ENCODE measurements at places on chromosomes 13 and 19.

DNA sequence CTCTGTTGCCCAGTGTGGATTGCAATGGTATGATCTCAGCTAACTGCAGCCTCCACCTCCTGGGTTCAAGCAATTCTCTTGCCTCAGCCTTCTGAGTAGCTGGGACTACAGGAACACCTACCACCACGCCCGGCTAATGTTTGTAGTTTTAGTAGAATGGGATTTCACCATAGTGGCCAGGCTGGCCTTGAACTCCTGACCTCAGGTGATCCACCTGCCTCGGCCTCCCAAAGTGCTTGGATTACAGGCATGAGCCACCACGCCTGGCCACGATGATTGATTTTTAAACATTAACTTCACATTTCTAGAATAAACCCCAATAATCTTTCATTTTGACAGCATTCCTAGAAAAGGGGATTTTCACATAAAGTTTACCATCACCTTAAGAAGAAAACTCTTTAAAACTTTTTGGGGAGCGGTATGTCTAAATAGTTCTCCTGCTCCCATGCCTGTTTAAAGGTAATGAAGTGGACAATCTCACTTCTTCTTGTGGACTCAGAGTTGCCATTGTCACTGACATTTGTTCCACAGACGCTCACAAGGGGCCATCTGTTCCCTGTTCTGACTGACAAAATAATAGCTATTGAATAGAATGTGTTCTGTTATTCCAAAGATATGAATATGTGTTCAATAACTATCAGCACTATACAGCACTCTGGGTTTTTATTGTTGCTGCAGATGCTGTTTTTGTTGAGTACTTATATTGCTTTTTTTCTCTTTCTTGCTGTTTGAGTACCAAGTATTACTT lies 66.1 kb upstream of the C1QTNF9B start:
- no peak overlapping the region for H3K4me3 ChIP-seq
- H3K36me3 ChIP-seq, result no peaks in the 10 kb centered on the region
- H3K4me1 ChIP-seq, result peaks cover 5% of the 10 kb centered on the region
- no peaks in the 10 kb centered on the region for H3K27me3 ChIP-seq

DNA sequence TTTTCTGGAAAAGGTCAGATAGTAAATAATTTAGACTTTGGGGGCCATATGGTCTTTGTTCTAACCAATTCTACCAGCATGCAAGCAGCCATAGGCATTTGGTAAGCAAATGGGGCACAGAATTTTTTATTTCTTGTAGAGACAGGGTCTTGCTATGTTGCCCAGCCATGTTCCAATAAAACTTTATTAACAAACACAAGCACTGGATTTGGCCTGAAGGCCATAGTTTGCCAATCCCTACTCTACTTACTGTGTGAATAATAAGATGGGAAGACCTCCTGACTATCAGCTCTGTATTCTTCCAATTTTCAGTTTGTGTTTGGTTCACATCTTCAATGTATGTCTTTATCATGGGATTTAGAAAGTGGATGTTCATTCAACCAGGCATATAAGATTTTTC lies 53.0 kb upstream of the SERP2 start:
- H3K4me1 ChIP-seq, result no peaks in the 10 kb centered on the region
- no peaks in the 10 kb centered on the region for H3K27me3 ChIP-seq
- DNase-seq, result no peak

- no peaks in the 10 kb centered on the region for H3K36me3 ChIP-seq
- DNase-seq, result peak; percentile 81
- peak overlapping the region; percentile 92 for H3K27ac ChIP-seq
- H3K27me3 ChIP-seq, result peaks cover 80% of the 10 kb centered on the region
Measured at GRCh38 chr19:31350693-31351055, 1.4 kb upstream of the TSHZ3 start.

DNA sequence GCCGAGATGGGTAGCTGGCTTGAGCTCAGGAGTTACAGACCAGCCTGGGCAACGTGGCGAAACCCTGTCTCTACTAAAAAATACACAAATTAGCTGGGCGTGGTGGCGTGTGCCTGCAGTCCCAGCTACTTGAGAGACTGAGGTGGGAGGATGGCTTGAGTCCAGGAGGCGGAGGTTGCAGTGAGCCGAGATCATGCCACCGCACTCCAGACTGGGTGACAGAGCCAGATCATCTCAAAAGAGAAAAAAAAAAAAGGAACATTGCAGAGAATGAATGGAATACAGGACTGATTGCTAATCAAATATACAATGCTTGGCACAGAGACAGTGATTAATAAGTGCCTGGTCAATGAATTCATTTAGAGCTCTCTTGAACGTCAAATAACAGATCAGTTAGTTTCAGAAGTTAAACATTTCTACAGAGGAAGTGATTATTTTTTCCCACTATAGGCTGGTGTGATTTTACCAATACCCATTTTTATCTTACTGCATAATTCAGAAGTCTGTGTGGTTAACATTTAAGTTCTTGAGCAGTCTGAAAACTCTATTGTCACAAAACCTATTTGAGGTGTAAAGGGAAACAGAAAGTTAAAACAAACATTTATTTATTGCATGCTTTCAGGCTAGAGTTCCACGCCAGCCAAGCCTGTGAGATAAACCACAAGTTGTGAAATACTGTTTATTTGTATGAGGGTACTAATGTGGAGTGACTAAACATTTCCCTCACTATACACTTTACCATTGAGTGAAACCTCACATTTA lies 7.7 kb upstream of the TBC1D4 start:
- H3K27ac ChIP-seq, result no peak overlapping the region
- DNase-seq, result peak; percentile 33
- H3K4me1 ChIP-seq, result no peaks in the 10 kb centered on the region
- no peaks in the 10 kb centered on the region for H3K27me3 ChIP-seq
- no peaks in the 10 kb centered on the region for H3K36me3 ChIP-seq

DNA sequence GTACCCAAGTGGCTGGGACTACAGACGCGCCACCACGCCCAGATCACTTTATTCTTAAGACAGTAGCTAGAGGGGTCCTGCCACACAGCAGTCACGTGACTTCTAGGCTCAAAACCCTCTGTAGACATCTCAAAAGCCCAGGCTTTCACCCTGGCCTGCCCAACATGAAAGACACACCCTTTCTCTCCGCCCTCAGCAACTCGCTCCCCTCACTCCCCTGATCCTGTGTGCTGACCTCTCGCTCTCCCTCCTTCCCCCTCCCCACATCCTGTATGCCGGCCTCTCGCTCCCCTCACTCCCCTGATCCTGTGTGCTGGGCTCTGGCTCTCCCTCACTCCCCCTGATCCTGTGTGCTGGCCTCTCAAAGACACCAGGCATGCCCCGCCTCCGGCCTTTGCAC lies 77.4 kb downstream of the SLC15A1 start:
- H3K4me1 ChIP-seq, result peaks cover 4% of the 10 kb centered on the region
- no peak overlapping the region for H3K4me3 ChIP-seq
- no peak overlapping the region for H3K27ac ChIP-seq
- DNase-seq, result no peak
- H3K27me3 ChIP-seq, result no peaks in the 10 kb centered on the region

DNA sequence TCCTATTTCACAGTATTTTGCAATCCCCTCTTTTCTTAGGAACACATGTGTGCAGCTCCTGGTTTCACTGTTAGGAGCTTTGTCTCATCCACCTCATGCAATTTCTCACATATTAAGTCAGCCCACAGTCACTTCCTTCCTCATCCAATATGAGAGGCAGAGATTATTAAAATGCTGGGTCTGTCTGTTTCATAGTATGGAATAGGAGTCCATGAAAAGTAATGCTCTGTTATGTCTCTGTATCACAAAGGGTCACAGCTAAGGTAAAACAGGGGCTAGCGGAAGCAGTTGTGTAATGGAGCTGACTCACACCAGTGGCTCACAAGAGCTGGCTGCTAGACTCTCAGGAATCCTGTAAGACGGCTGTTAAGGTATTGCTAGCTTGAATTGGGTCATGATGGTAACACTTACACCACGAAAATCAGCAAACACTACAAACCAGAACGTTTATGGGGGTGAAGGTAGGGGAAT lies 216.5 kb downstream of the EFNB2 start:
- no peak overlapping the region for H3K4me3 ChIP-seq
- no peaks in the 10 kb centered on the region for H3K36me3 ChIP-seq
- no peaks in the 10 kb centered on the region for H3K4me1 ChIP-seq
